CD4-positive, alpha-beta T cell treated with Interleukin-17A for 1 hour (primary cell): ENCODE measurements at places on chromosomes 6 and 20.
A peak's percentile ranks its signal among the peaks of the same experiment; 100 is the strongest.

DNA sequence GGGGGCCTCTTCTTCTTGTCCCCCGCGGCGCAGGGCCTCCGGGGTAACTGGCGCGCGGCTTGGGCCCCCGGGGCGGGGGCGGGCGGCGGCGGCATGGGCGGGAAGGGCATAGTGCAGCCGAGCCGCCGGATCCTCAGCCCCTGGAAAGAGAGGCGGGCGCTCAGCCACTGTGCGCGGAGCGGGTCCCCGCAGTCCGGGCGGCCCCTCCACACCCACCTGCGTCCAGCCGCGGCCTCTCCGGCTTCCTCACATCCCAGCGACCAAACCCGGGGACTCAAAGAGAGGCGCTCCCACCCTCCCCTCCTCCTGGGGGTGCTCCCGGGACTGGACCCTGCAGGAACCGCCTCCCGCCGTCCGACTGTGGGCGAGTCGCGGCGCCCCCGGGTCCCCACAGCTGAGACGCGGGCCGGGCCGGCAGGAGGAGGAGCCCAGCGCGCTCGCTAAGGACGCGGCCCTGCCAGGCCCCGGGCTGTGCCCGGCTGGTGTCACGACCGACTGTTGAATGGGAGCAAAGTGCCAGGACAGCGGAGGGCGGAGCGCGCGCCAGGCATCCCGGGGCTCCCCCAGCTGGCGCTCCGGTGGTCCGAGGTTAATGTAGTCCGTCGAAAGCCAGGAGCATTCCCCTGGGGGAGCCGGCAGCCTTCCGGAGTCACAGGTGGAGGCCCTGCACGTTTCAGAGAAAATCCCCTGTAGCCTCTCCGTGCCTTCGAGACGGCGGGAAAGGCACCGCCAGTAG, at the start of gene PRR18:
Gene PRR18 (minus strand): TSS at position 360 of the 736 bp plus-strand sequence. CDS start 250 bp downstream, at position 110.
- no peak for DNase-seq

DNA sequence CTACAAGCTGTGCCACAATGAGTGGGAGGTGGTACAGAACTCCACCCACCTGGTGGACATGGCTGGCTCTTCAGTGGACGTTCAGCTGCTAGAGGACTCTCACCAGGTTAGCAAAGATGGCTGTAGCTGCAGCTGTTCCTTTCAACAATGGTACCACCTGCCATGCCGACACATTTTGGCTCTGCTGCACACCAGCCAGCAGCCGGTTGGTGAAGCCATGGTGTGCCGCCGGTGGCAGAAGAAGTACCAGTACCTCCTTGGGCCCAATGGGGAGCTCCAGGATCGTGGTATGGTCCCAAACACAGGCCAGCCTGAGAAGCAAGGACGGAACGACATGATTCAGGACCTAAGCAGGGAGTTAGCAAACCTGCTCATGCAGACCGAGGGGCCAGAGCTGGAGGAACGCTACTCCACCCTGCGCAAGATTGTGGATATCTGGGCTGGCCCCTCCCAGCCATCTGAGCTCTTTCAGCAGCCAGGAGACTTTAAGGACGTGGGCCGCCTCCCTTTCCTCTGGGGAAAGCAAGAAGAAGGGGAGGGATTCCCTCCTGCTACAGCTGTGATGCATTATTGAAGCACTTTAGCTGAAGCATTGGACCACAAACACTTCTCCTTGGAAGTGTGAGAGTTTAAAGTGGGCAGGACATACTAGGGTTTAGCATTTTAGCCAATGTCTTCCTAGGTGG, 2.8 kb upstream of the ZSWIM1 start:
- no peak for DNase-seq

- no peak for DNase-seq
Measured at GRCh38 chr20:21435576-21435975, 38.2 kb upstream of the NKX2-4 start.

DNA sequence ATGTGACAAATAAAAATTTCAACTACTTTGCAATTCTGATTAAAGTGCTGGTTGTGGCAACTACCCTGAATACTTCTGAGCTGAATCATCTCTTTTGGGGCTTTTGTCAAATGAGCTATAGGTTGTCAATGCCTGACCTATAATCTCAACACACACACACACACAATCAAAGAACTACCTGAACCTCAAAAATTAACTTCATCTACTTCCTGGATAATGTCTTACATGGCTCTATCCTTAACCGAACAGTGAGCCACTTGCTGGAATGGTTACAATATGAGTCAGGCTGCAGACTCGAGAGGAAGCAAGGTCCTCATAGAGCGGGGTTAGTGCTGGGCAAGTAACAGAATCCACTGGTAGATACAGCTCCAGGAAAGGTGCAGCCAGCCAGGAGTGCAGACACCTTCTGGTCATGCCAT, 70.6 kb upstream of the DST start:
- DNase-seq: no peak

DNA sequence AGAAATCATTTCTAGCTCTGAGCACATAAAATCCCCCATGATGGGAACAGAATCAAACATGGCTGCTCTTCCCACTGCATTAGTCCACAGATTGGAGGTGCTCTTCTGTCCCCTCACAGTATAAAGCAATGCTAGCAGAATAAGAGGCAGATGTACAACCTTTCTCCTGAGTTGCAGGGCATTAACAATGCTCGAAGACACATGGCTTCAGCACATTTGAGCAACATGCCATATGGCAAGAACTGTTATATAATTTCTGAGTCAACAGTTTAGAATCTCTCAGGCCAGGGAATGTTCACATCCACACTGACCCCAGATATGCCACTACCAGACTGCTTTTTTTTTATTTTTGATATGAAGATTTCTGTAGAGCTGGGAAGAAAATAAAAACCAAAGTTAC, 119.6 kb downstream of the KIF13A start:
- no peak for DNase-seq

DNA sequence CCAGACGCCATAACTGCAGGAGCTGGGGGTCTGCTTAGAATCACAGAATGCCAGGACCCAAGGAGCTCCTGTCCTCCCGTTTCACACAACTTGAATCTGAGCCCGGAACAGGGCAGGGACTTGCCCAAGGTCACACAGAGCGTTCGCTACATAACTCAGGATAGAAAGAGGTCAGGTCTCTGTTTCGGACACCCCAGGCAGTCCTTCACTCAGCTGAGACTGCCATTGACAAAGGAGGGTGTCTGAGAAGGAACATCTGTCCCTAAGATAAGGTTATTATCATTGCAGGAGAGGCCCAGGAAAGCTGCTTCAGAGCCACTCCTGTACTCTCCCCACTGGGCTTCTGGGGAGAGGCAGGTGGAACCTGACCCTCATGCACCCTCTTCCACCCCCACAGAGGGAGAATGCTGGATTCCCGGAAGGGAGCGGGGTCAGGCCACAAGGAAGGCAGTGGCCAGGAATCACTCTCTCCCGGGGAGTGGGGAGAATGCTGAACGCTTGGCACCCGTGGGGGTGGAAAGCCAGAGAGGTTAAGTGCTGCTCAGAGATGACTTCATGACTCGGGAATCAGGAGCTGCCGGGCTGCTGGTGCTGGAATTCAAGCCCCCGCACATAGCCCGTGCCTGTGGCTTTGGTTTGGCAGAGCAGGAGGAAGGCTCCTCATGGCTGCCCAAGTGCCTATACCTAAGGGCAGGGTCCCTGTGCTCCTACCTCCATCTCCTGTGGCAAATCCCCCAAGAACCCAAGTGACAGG, 10.7 kb downstream of the SDC4 start:
- DNase-seq: no peak

DNA sequence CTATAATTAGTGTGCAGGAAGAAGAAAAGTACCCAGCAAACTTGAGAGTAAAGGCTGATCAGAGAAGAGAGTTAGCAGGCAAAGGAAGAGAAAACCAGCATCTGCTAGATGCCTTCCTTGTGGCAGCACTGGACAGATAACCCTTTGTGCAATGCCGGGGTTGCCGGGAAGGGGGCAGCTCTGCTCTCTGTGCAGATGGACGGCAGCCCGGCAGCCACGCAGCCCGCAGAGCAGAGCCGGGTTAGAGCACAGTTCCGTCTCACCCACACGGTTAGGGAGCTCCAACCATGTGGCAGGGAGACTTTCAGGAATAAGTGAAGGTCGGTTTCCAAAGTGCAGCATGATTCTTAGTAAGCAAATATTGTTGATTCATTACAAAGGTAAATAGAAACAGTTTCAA, 80.0 kb upstream of the RPS6KA2 start:
- no peak for DNase-seq

- DNase-seq: no peak
Measured at GRCh38 chr6:43338243-43338642, 29.6 kb upstream of the CRIP3 start.

GRCh38 chr6:56349194-56349593, 101.8 kb upstream of the COL21A1 start:
- no peak for DNase-seq

GRCh38 chr6:53412021-53412715, 63.4 kb upstream of the ELOVL5 start:
- no peak for DNase-seq

- no peak for DNase-seq
Measured at GRCh38 chr6:40427196-40427595, 160.0 kb downstream of the LRFN2 start.

- no peak for DNase-seq
Measured at GRCh38 chr6:154478021-154478700, 32.3 kb downstream of the CNKSR3 start.

GRCh38 chr6:43801495-43802181, 31.6 kb downstream of the VEGFA start:
- no peak for DNase-seq

- DNase-seq: peak; percentile 100
Measured at GRCh38 chr20:5126512-5127203, at the start of gene CDS2. Gene CDS2 (plus strand): TSS chr20:5127008. CDS start chr20:5127093, 85 bp downstream.

- DNase-seq: no peak
Measured at GRCh38 chr6:99613409-99613704, 6.7 kb downstream of the PRDM13 start.

DNA sequence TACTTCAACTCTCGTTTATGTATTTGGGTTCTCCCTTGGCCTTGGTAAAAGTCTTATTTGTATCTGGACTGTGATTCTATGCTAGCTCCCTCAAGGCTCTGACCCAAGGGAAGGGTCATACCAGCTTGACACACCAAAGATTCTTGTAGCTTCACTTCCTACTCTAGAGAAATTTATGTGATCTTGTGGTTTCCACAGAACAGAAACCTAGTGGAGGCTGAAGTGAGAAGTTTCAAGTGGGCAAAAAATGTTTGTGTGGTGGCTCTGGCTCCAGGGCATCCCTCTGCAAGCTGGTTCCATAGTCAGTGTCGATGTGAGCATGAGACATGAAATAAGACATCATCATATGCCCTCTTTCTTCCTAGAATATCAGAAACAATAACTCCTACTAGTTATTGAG, 48.1 kb upstream of the TNFRSF21 start:
- no peak for DNase-seq

GRCh38 chr6:163999475-164000125, 585.1 kb downstream of the QKI start:
- no peak for DNase-seq

- no peak for DNase-seq
Measured at GRCh38 chr6:135972150-135972549, 120.6 kb downstream of the PDE7B start.

DNA sequence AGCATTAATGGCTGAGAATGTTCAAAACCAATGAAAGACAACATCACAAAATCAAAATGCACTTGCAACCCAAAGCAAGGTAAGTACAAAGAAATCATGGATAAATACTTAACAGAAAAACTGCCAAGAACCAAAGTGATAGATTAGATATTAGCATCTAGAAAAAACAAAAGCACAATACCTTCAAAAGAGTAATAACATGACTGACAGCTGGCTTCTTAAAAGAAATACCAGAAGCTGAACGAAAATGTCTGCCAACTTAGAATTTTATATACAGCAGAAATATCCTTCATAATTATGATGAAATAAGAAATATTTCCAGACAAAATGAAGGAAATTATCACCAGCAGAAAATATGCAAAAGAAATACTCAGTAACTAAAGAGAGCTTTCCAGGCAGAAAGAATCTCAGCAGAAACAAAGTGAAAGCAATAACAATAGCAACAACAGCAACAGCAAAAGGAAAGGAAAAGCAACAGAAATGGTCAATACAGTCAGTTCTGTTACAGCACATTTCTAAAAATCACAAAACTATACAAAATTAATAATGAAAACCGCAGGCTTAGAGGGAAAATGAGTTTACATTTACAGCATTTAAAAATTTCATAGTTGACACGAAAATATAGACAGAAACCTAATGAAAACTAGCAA, 121.5 kb upstream of the MAN1A1 start:
- DNase-seq: no peak

- DNase-seq: no peak
Measured at GRCh38 chr6:95576998-95577303, 384 bp upstream of the MANEA start.

GRCh38 chr20:440148-440547, 22.2 kb downstream of the TBC1D20 start:
- DNase-seq: no peak

DNA sequence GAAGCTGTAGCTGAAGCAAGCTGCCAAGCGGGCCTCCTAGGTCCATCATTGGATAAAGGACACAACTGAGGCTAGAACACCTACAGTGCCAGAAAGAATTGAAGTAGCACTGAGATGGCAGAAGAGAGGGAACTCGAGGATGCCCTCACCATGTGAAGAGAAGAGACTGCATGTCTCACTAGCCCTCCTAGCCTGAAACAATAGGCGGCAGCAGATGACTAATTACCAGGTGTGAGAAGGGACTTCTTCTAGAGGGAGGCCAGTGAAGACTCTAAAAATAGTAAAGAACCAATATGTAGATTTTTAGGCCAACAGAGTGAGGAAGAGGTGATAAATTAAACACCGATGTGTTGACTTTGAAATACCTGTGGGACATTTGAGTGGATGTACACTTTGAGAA, 50.3 kb downstream of the LGSN start:
- DNase-seq: no peak

DNA sequence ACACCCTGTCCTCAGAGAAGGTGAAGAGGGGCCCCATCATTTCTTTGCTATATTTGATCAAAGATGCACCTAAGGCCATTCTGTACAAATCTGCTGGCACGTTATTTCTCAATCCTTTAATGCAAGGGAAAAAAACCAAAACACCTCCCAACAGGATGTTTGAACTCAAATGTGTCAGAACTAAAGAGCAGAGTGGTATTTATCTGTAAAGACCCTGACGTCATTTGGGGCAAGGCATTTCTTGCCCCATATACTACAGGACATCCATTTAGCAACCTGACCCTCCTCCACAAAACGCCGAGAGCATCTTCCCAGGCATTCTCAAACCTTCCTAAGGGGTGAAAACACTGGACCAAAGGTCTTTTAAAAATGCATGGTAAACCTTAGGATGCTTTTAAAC, 50.8 kb downstream of the ZMYND8 start:
- DNase-seq: no peak

- no peak for DNase-seq
Measured at GRCh38 chr6:13362412-13362811, 34.1 kb upstream of the TBC1D7 start.

- DNase-seq: no peak
Measured at GRCh38 chr6:97009781-97010492, 85.4 kb downstream of the KLHL32 start.

GRCh38 chr20:219290-220115, 7.6 kb upstream of the DEFB129 start:
- no peak for DNase-seq

GRCh38 chr6:10999994-11000393, 44.1 kb downstream of the ELOVL2 start:
- DNase-seq: no peak
